ENCODE measurements at places on chromosomes 11 and 22. TPM values are rescaled to one million over a fixed set of nuclear protein-coding genes. Genes with fewer than 3 reads are reported as not detected.

GRCh38 chr11:14672635-14673034 is 29.0 kb downstream of the PDE3B start:
- DNase-seq: no peak

GRCh38 chr11:32172848-32173834 is 82.3 kb downstream of the RCN1 start:
- peak; percentile 11 for DNase-seq

- peak; percentile 33 for DNase-seq
Measured at GRCh38 chr11:65719871-65720210, 757 bp downstream of the RNASEH2C start.

DNA sequence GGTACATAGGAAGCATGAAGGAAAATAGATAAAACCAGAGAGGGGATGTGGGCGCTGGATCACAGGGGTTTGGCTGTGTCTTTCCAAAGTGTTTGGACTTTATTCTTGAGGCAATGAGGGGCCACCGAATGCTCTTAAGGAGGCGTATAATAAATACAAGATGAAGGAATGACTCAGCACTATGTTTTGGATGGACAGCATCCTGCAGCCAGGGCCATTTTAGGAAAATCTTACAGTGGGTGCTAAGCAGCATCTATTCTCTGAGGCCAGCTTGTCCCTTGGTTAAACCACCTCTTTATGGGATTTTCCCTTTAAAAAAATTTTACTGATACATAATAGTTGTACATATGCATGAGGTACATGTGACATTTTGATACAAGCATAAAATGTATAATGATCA is 4.3 kb upstream of the LDHA start:
- no peak for DNase-seq

DNA sequence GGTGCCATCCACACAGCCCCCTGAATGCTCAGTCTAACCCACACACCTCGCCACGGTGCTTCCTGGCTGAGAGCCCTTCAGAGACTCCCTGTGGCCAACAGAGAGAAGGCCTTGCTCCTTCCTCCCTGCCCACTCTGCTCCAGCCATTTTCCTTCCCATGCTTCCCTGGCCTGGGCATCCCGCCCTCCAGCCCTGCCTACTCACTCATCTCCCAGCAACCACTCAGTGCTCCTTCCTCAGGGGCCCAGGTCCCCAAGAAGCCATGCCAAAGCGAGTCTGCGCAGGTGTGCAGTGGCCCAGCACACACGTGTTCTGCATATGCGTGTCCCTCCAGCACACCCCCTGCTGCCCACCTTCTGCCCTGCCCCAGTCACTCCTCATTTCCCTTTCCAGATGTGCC is 56.4 kb downstream of the NECTIN1 start:
- no peak for DNase-seq

Gene TSGA10IP
- not detected for total RNA-seq

Gene UBQLN3
- total RNA-seq: 0.10 TPM

Measured in activated naive CD4-positive, alpha-beta T cell treated with anti-CD3 and anti-CD28 coated beads, Interleukin-2, amount 50 U/mL, for 72 hours (primary cell).